ENCODE measurements at places on chromosomes 7 and 10. TPM values are rescaled to one million over a fixed set of nuclear protein-coding genes. Genes with fewer than 3 reads are reported as not detected.

The NAT16 gene
- total RNA-seq: not detected

The RARRES2 gene
- total RNA-seq: not detected

The DCLRE1C gene
- total RNA-seq: 12.0 TPM

The PDE1C gene
- not detected for total RNA-seq

The NUTM2A gene
- 0.38 TPM for total RNA-seq

The NEUROD6 gene
- not detected for total RNA-seq

The CALCR gene
- total RNA-seq: not detected

The MRC1 gene
- total RNA-seq: 0.04 TPM

The TBXAS1 gene
- 1.5 TPM for total RNA-seq

The INHBA gene
- total RNA-seq: not detected

The CYCS gene
- 329 TPM for total RNA-seq

The CARD11 gene
- 82.5 TPM for total RNA-seq

The IDI2 gene
- not detected for total RNA-seq

The HMX2 gene
- total RNA-seq: not detected

The ANXA11 gene
- total RNA-seq: 208 TPM

The DGKB gene
- total RNA-seq: not detected

The TSPAN33 gene
- total RNA-seq: 19.2 TPM

The MACROH2A2 gene
- total RNA-seq: 3.0 TPM

The VENTX gene
- not detected for total RNA-seq

All from activated CD8-positive, alpha-beta memory T cell treated with anti-CD3 and anti-CD28 coated beads for 36 hours (primary cell).